ENCODE measurements at places on chromosomes 16 and 17.

DNA sequence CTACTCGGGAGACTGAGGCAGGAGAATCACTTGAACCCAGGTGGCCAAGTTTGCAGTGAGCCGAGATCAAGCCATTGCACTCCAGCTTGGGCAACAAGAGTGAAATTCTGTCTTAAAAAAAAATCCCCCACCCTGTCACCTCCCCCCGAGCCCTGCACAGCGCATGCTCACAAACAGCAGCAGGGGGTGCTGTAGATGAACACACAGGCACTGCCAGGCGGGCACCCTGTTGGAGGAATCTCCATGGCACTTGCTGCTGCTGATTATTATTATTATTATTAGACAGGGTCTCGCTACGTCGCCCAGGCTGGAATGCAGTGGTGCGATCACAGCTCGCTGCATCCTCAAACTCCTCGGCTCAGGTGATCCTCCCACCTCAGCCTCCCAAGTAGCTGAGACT, 24.6 kb downstream of the FZD2 start:
- no peak for DNase-seq

GRCh38 chr17:18377437-18378204, at the start of gene EVPLL:
EVPLL (plus strand) TSS chr17:18377778; CDS start chr17:18380938, 3,160 bp downstream.
- DNase-seq = peak; percentile 63

GRCh38 chr17:21300601-21301571, 16.4 kb downstream of the MAP2K3 start:
- DNase-seq = no peak

GRCh38 chr17:72120642-72121163, at the start of gene SOX9:
SOX9 (plus strand) TSS chr17:72121020; CDS start chr17:72121392, 372 bp downstream.
- peak; percentile 90 for DNase-seq

DNA sequence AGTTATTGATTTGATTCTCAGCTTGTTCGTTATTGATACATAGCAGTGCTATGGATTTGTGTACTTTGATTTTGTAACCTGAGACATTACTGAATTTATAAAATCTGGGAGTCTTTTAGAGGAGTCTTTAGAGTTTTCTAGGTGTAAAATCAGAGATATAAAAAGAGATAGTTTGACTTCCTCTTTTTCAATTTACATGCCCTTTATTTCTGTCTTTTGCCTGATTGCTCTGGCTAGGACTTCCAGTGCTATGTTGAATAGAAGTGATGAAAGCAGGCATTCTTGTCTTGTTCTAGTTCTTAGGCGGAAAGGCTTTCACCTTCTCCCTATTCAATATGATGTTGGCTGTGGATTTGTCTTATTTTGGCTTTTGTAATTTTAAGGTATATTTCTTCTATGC, 106.2 kb downstream of the PHKB start:
- no peak for DNase-seq

- no peak for DNase-seq
Measured at GRCh38 chr16:66469291-66469946, 42.3 kb downstream of the BEAN1 start.

DNA sequence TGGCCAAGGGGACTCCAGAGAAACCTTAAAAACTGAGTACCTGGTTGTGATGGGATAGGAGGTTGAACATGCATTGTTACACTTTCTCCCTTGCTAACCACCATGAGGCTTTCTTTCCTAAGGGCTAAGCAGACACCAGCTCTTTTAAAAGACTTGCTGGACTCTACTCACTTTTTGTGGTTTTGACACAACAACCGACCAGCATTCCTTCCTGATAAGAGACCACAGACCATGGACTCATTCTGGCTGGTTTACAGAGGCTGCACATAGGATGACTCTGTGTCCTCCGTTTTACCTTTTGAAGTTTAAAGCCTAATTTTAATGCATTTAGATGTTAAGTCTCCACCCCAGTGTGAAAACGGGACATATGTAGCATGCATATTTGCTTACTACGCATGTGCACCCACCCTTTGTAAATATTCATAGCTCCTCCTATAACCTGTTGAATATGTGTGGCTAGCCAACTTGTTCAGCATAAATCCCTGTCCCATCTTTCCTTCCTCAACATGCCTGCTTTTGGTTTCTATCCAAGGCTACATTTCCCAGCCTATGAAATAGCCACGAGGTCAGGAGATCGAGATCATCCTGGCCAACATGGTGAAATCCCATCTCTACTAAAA, 475.9 kb downstream of the GRIN2A start:
- peak; percentile 13 for DNase-seq

DNA sequence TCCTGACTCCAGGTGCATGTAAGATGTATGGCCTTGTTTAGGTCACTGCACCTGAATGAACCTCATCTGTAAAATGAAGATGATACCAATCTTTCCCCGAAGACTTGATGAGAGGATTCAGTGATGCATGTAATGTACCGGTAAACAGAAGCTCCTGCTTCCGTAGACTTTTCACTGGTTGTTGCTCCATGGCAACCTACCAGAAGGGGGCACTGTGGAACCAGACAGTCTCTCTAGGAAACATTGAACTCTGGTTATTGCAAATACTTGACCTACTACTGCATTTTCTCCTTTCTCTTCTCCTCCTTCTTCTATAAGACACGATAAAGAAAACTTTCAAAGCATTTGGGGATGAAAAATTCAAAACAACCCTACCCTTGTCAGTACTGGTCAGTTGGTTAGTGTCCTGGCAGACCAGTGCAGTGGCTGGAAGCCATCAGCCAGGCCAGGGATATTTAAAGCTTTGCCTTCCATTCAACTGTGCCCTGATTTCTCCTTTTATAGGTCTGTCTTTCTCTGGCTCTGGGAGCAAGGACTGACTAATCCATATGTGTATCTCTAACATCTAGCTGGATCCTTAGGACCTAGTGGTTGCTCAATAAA, 667.4 kb upstream of the SALL1 start:
- DNase-seq = peak; percentile 46

GRCh38 chr17:29587591-29587990, 1.9 kb downstream of the GIT1 start:
- no peak for DNase-seq

- no peak for DNase-seq
Measured at GRCh38 chr17:72056727-72057290, 64.0 kb upstream of the SOX9 start.

- no peak for DNase-seq
Measured at GRCh38 chr16:13995194-13995593, 75.2 kb downstream of the ERCC4 start.

GRCh38 chr16:84040823-84041820, 1.5 kb downstream of the SLC38A8 start:
- no peak for DNase-seq

DNA sequence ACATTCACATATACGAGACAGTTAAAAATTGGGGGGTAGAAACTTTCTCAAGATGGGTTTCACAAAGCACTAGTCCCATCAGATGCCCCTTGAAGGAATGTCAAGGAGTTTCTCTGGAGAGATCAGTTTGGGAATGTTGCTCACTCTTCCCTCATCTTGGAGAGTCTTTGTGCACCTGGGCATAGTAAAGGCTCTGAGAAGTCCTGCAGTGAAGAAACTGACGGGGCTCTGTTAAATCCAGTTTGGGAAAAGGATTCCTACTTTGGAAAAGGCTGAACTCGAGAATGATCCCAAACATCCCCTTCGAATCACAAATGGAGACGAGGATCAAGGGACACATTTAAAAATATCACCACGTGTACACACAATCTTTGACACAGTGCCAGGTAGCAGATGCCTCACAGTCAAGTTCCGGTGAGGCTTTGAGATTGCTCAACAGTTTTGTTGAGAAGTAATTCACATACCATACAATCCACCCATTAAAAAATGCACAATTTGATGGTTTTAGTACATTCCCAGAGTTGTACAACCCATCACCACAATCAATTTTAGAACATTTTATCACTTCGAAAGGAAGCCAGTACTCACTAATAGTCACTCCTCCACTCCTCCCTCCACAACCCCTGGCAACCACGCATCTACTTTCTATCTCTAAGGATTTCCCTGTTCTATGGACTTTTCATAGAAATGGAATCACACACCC, 203.4 kb upstream of the FOXF1 start:
- DNase-seq = peak; percentile 96

- no peak for DNase-seq
Measured at GRCh38 chr17:81712468-81713003, 452 bp downstream of the SLC25A10 start.

DNA sequence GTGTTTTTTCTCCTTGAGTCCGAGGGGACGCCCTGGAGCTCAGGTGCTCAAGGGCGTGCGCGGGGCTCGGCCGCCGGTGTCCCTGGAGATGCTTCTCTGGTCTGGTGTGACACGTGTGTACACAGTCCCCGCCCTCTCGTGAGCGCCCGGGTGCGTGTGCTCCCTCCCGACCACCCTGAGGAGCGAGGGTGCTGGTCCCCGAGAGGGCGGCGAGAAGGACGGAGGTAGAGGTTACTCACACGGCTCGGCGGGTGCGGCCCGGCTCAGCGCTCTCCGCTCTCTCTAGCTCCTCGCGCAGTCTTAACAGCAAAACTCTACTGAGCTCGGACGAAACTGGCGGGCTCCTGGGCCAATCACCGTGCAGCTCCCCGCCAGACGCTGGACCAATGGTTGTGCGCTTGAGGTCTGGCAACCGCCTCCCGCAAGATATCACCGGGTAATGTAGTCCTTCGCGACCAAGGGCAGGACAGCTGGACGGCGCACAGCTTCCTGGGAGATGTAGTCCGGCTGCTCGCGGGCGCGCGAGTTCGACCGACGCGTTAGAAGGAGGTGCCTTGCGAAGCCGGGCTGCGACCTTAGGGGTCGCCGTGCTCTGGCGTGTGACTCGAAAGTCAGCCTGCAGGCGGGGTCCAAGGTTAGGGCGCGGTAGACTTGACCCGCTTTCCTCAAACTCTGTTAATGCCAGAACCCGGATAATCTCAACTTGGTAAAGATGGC, at the start of gene SLC25A19:
SLC25A19 (minus strand) TSS at position 319 of the 717 bp plus-strand sequence. CDS start 2,669 bp downstream, outside the sequence.
- DNase-seq = peak; percentile 98

DNA sequence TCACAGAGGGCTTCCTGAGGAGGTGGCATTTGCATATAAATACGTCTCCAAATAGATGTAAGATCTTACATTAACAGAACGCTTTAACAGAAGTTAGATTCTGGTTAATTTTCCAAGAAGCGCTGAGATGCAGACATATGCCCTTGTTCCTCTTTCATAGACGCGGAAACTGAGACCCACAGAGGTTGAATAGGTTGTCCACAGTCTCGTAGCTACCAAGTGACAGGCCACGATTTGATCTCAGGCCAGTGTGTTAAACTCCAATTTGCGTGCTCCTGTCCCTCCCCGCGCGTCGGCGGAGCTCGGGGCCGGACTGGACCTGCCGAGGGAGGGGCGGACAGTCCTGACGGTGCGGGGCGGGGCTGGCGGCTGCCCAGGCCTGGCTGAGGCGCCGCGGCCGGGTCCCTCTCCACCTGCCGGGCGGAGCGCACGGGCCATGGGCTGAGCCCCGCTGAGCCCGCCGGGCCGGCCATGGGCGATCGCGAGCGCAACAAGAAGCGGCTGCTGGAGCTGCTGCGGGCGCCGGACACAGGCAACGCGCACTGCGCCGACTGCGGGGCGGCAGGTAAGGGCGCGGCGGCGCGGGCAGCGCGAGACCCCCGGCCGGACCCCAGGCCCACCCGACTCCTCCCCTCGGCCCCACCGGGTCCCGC, at the start of gene ADAP2:
ADAP2 (plus strand) TSS at position 402 of the 653 bp plus-strand sequence; CDS start at position 472, 70 bp downstream.
- no peak for DNase-seq

DNA sequence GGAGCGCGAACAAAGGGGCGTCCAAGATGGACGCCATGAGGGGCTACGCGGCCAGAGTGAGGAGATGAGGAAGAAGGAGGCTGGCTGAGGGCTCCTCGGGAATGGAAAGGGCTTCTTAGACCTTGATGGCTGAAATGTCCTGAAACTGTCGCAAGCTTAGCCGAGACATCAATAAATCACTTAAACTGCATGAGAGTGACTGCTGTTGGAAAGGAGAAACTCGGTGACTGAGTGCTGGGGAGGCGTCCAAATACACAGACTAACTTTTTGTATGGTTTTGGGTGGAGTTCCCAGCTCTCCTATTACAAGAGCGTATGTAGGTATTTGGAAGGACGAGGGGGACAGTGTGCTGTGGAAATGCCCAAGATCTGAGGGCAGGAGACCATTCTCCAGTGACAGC, 1.4 kb upstream of the GEMIN4 start:
- no peak for DNase-seq

- no peak for DNase-seq
Measured at GRCh38 chr16:20397468-20398074, 7.0 kb downstream of the PDILT start.

DNA sequence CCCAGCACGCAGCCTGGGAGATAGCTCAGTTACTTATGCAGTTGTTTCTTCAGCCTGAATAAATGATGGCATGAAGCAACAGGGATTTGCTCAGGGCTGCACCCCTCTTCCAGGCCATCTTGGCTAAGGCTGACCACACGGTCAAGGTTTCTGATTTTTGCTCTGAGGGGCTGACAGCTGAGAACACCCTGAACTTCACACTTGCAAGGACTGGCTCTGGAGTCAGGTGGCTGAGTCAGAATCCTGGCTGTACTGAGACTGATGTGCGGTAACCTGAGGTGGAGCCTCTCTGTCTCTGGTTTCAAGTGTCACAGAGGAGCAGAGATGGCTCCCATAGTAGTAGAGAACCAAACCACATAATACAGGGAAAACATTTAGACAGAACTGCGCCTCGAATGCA, 4.8 kb downstream of the MTHFSD start:
- no peak for DNase-seq

GRCh38 chr17:58120195-58120822, 27.9 kb upstream of the OR4D1 start:
- peak; percentile 61 for DNase-seq

DNA sequence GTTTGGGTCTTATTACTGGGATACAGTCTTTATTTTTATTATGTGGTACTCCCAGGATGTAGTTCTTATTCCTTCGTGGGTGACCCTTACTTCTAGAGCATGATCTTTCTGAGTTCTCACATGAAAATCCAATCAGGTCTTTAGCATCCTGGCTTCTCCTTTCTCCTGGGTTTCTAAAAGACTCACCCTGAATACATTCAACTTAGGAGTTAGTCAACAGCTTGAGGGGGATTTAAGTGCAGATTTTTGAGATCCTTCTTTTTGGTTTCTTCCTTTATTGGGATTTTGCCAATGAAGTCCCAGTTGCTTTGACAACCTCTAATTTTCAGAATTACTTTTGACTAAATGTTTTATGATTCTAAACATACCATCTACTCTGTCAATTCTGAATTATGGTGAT, 68.2 kb downstream of the SIAH1 start:
- DNase-seq = no peak

DNA sequence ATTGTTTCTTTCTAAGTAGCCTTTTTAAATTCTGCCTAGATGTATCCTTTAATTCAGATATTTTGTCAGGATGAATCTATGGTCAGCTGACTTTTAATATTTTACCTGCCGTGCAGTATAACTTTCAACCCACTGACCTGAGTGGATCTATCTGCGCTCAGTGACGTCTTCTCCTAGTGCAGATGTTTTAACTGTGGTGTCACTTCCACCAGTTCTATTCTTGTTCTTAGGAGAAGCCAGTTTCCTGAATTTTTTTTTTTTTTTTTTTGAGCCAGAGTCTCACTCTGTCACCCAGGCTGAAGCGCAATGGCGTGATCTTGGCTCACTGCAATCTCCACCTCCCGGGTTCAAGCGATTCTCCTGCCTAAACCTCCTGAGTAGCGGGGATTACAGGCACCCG, 5.0 kb upstream of the TM4SF5 start:
- no peak for DNase-seq
